LNCaP clone FGC (cell line): ENCODE measurements at places on chromosomes 6 and 20.

GRCh38 chr6:158772851-158773371 is 46.3 kb downstream of the EZR start:
- no peak for DNase-seq

DNA sequence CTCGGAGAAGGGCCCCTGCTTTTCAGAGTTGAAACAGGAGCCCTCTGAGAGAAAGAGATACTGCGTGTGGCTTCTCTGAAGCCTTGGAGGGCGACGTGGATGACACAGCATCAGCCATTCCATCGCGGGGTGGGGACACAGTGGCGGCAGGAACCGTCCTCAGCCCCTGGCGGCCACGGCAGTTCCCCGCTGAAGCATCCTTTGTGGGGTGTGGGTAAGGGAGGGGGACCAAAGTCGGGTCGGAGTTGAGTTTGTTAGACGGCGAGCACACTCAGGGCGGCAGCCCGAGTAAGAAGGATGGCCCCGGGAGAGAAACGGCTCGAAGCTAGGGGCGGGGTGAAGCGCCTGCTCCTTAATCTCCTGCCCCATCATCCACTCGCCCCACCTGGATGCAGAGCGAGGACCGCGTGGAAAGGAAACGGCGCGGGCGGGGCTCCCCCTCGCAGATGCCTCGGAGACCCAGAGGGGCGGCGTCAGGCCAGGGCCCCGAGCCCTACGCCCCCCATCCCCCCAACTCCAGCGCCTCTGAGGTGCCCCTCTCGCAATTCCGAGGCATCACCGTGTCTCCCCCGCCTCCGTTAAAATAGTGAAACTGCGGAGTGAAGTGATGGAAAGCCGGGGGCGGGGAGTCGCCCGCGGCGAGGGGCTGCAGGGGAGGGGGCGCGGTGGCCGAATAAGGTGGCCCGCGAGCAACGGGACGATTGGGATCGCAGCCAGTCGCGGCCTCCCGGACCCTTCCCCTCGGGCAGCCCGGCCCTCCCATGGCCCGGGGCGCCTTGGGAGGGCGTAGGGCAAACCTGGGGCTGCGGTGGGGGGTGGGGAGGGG is 796 bp upstream of the RREB1 start:
- DNase-seq, result no peak

DNA sequence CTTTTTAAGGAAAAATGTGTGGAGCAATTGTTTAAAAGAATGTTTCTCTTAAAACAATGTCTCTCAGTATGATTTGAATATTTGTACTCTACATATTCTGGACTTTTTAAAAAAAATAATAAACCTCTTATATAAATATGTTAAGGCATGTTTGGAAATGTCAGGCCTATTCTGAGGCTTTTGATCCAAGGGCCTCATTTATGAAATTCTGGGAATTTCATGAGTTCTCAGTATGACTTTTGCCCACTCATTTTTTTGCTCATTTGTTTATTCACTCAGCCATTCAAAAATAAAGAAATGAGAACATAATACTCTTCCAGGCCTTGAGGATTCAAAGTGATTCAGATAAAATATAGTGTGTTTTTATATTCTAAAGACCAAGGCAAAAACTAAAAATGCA is 60.4 kb downstream of the DOK5 start:
- no peak for DNase-seq

- DNase-seq, result no peak
These were observed 104.9 kb upstream of the PRDM1 start for GRCh38 chr6:105981002-105981887.
